ENCODE measurements at places on chromosomes 7 and 10.

GRCh38 chr7:51629206-51629605, 312.6 kb upstream of the COBL start:
- no peak for DNase-seq

DNA sequence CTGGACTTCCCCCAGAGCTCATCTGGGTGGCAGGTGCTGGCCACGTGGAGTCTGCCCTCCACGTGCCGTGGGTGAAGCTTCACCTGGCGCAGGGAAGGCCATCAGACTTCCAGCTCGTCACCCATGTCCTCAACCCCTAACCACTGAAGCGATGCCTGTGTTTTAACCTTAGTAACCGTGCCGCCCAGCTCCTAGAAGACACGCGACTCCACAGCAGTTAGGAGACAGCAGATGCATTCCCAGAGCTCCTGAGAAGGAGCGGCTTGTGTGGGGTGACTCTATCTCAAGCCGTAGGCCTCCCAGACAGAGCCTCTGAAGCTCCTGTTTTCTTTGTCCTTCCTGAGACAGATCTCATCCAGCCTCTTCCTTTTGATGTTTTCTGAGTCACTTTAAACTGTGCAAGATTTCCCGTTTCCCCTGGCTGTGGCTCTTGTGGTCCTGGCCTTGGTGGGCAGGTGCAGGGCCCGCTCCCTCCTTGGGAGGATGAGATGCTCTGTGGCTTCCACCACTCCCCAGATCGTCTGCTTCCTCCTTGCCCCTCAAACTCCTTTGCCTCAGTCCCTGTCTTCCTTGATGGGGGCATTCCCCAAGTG, 41.4 kb upstream of the AP5Z1 start:
- no peak for DNase-seq

- DNase-seq: no peak
These were observed 426.9 kb downstream of the LRMDA start for GRCh38 chr10:75858339-75858738.

- no peak for DNase-seq
These were observed 226.5 kb upstream of the STEAP1 start for GRCh38 chr7:89927762-89928161.

GRCh38 chr7:143406002-143406357, 2.7 kb downstream of the EPHA1 start:
- DNase-seq: no peak

- no peak for DNase-seq
These were observed 48.1 kb upstream of the TARP start for GRCh38 chr7:38321515-38321944.

DNA sequence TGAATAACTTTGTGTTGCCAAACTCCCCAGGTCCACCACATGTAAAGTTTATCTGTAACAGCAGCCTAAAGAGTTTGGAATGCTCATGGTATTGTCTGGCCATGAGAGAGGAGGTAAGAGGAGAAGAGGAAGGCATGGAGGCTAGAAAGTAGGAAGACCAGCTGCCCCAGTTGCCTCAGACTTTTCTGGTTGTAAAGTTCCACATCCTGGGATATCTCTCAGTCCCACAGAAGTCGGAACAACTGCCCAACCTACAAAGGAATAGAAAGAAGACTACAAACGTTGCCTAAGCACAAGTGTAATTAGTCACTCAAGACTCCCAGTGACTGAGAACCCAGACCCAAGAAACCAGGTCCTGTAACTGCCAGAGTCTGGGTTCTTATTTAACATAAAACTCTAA, 47.3 kb downstream of the CREB3L2 start:
- no peak for DNase-seq

DNA sequence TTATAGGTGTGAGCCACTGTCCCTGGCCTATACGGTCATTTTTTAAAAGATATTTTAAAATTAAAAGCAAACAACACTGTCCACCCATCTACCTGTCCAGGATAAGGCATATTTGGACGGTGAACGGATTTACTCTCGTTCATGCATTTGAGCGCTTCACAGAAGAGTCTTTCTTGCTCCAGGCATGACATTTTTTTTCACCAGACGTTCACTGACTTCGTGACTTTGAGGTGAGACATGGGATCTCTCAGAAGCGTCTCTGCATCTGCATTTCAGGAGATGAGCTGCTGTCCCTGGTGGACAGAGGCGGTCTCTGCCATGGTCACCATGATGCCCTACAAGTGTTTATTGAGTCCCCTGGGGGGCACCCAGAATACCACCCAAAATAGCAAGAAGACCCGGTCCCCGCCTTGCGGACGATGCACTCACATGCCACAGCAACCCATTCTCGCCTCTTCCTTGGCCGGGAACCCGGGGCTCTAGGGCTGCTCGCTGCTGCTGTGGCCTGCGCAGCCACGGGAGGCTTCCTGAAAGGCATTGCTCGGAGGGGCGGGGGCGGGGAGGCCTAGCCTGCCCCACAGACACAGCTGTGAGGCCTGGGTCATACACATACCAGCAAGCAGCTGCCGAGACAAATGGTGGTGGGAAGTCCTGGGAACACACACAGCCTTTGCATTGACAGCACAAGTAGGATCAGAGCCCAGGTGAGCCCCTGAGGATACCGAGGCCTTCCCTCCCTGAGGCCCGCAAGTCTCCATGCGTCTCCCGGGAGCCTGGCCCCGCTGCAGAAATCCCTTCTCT, 84.4 kb downstream of the RGS10 start:
- no peak for DNase-seq

DNA sequence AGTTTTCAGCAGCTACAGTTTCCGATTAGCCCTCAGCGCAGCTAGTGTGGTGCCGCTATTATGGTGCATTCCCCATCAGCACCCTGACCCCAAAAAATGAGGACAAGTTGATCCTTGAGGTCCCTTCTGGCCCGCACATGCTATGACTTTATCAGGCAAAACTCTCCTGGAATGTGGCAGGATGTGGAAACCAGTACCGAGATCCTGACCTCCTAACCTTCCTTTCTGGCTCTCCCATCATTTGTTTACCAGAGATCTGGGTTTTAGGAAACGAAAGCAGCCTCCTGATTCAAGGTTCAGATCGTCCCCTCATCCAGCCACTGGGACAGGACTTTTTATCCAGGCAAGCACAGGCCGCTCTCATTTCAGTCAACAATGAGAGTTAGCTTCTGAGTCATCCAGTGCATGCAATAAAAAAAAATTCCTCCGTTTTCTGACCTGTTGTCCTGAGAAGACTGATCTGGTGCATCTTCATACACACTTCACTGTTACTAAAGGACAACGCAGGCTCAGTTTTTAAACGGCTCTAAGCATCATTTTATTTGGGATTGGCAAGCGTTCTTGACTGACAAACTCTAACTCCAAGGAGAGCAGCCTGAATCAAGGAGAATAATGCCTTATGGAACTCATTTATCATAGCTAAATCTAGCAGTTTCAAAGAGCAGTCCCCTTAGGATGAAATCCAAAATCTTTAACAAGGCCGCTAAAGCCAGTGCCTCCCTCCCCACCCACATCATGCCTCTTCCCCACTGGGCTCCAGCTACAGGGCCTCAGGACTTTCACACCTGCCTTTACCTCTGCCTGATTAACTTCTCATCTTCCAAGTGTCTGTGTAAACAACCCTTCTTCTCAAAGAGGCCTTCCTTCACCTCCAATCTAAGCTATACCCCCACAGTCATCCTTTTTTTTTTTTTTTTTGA, 17.1 kb downstream of the PDLIM1 start:
- no peak for DNase-seq

GRCh38 chr10:22230158-22230833, 12.5 kb upstream of the EBLN1 start:
- no peak for DNase-seq

DNA sequence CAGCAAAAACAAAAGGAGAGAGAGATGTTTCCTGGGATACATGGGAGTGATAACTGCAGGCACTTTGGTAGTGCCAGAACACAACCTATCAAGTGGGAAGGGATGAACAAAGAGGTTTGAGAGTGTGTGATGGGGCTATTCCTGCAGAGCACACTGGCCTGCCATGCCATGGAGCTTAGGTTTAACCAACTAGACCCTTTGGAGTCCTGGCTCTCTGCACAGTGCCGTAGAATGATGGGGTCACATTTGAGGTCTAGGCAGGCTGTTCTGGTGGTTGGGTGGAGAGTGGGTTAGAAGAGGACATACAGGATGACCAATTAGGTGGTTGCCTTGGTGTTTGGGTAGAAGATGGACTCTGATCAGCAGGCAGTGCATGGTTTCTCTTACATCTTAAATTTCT, 101.9 kb upstream of the HABP2 start:
- no peak for DNase-seq

DNA sequence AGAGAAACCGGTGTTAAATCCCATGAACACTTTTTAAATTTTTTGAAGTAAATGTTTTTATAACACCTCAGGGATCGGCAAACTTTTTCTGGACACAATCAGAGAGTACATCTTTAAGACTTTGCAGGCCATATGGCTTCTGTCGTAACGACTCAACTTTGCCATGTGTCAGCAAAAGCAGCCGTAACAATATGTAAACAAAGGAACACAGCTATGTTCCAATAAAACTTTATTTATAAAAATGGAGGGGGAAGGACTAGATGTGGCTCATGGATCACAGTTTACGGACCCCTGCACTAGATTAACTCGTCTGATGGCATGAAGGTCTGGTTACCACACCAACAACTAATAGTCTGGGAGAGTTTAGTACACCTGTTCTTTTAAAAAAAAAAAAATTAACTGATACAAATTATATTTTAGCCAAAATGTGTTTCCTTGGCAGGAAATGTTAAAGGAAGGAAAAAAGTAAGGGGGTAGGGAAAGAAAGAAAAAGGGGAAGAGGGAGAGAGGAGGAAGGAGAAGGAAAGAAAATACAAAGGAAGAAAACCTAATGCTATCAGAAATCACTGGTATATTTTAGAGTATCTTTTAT, 50.2 kb downstream of the ABI1 start:
- DNase-seq: no peak

GRCh38 chr10:74032900-74033655, 35.2 kb downstream of the VCL start:
- no peak for DNase-seq

GRCh38 chr7:11540271-11540761, 291.7 kb downstream of the THSD7A start:
- no peak for DNase-seq

GRCh38 chr7:92563345-92563744, 26.8 kb downstream of the FAM133B start:
- no peak for DNase-seq

GRCh38 chr7:140003913-140004382, 58.8 kb downstream of the PARP12 start:
- peak; percentile 73 for DNase-seq

GRCh38 chr10:58651040-58651439, 138.4 kb downstream of the BICC1 start:
- no peak for DNase-seq

DNA sequence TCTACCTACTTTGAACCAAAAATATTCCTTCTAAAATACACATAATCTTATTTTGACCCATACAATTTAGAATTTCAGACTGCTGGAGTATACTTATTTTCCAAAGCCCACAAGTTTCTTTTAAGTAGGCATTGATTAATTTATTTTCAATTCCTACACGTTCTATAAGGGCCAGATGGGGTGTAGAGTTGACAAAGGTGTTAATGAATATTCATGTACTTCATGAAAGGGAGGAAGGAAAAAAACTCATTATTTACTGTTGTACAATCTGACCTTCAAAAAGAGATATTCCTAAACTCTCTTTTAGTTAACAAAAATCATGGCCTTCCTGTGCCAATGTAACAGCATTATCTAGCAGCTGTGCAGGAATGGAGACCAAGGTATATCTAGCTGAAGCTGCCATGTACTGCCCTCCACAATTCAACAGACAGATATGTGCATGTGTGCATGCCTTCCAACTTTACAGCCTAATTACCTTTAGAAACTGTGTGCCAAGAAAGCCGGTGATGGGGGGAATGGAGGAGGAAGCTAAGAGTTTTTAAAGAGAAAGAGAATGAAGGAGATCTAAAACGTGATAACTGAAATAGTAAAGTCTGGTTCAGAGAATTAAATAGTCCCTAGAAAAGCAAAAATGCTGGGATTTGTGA, 108.9 kb downstream of the UPF2 start:
- no peak for DNase-seq

DNA sequence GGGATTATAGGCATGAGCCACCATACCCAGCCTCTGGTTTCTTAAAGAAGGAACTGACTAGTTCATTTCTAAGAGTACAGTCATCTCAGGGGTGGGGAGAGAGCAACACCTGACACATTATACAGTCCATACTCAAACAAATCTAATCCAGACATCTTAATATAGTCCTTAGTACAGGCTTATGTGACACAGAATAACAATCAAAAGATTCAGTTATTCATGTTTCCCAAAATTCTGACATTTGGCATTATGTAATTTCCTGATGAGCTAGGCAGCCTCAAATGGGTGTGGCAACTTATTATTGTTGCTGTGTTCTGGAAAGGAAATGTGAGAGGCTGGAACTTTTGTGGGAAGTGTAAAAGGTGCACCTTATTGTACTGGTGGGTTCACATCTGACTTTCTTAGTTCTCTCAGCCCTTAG, 116.3 kb downstream of the WDFY4 start:
- DNase-seq: no peak

- no peak for DNase-seq
These were observed 131.5 kb upstream of the JCAD start for GRCh38 chr10:30190577-30191552.

DNA sequence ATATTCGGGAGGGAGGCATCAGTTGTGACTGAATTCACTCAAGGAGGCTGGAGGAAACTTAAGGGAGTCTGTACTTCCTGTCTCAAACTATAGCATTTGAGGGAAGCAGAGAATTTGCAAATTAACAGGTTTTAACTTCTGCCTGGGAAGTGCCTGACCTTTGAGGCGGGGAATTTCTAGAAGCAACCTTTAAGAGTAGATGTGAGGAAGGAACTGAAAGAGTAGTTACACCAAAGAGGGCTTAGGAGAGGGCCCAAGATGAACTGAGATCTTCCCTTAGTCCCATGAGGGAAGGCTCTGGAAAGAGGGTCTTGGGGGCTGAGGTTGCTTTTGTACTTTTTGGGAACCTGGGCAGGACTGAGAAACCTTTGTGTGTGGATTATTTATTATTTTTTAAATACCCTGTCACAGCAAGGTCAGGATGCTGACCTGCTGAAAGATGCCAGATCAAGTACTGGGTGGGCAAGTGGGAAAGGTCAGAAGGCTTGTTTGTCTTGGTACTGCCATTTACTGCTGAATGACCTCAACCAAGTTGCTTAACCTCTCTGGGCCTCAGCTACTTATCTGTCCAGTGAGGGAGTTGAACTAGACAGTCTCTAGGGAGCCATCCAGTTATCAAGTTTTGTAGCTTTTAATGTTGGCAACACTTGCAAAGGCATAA, 2.4 kb downstream of the GPR158 start:
- no peak for DNase-seq

- DNase-seq: peak; percentile 39
These were observed 16.2 kb downstream of the OPTN start for GRCh38 chr10:13115832-13116803.
